ENCODE measurements at places on chromosomes 1 and 21.

GRCh38 chr1:201982623-201983379, at the start of gene RNPEP:
Gene RNPEP, plus strand, starts transcription at chr1:201982648. Its CDS starts 19 bp downstream, at chr1:201982667.
- DNase-seq: peak; percentile 86

- no peak for DNase-seq
Observed at GRCh38 chr1:232873931-232874330, 68.7 kb downstream of the MAP10 start.

DNA sequence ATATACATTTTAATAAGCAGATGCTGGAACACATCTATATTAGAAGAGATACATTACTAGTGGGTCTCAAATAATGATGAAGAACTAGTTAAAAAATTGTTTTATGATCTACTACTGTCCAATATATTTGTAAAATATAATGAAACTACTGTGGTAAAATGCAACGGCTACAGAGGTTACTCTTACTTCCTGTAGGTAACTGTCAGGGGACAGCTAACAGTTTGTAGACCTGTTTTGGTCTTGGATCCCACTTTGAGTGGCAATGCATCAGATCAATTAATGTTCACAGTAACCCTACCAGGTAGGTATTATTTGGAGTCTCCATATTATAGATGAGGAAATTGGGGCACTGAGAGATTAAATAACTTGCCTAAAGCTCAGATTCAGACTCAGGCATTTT, 26.7 kb upstream of the MYSM1 start:
- DNase-seq: no peak

- DNase-seq: no peak
Observed at GRCh38 chr1:186059752-186060151, 315.3 kb downstream of the TPR start.

DNA sequence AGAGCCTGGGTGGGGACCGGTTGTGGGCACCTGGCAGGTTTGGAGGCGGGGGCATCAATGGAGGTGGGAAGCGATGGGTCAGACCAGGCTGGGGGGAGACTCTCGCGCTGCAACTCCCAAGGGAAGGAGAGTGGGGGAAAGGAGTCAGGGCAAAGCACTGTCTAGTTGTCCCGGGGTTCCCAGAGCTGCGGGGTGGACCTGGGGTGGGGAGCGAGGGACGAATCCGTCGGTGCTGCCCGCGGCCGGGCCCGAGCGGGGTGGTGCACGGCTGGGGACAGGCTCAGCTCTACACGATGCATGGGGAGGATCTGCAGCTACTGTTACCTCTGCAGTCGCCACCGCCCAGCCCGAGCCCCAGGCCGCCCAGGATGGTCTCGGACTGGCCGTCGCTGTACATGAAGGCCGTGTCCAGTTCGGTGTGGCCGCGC, 427 bp downstream of the AKR7A2 start:
- DNase-seq: no peak

- no peak for DNase-seq
Observed at GRCh38 chr1:103108376-103109150, at the start of gene COL11A1. Gene COL11A1, minus strand, starts transcription at chr1:103108522. Its CDS starts 344 bp downstream, at chr1:103108178.

- DNase-seq: no peak
Observed at GRCh38 chr1:206021626-206022365, 1.9 kb downstream of the CTSE start.

DNA sequence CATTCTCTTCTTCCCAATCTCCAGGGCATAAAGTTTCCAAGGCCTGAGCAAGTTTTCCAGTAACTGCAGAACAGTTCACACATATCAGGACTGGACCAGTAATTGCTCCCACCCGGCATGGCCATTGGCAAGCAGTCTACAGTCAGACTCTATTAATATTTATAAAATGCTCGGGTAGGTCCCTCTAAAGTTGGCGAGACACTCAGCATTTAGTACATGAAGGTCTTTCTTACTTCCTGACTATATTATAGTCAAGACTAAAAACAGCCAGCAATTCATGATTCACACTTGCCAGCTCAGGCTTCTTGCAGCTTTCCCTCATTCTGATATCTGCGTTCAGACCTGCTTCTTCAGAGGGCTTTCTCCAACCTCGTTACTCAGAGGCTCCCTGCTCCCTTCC, 25.4 kb downstream of the GADD45A start:
- peak; percentile 51 for DNase-seq

- DNase-seq: no peak
Observed at GRCh38 chr1:244955661-244956060, 91.3 kb upstream of the HNRNPU start.

GRCh38 chr1:94265011-94265422, 27.6 kb upstream of the ARHGAP29 start:
- no peak for DNase-seq

GRCh38 chr1:112905395-112906149, 50.4 kb downstream of the SLC16A1 start:
- DNase-seq: peak; percentile 29

DNA sequence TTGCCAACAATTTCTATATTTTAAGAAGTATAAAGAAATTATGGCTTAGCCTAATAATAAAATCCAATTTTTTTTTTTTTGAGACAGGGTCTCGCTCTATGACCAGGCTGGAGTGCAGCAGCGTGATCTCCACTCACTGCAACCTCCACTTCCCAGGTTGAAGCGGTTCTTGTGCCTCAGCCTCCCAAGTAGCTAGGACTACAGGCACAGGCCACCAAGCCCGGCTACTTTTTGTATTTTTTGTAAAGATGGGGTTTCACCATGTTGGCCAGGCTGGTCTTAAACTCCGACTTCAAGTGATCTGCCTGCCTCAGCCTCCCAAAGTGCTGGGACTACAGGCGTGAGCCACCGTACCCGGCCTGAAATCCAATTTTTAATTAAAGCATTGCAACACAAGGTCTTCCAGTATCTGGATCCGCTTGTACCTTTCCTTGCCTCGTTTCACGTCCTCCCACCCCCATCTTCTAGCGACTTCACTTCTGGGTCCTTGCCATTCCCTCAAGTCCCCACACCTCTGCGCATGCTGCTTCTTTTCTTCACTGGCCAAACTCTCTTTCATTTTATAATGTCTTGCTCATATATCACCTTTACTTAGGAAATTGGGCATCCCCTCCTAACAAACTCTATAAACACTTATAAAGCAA, 2.3 kb downstream of the FUBP1 start:
- no peak for DNase-seq

GRCh38 chr21:38930853-38931252, 125.1 kb downstream of the ETS2 start:
- no peak for DNase-seq

DNA sequence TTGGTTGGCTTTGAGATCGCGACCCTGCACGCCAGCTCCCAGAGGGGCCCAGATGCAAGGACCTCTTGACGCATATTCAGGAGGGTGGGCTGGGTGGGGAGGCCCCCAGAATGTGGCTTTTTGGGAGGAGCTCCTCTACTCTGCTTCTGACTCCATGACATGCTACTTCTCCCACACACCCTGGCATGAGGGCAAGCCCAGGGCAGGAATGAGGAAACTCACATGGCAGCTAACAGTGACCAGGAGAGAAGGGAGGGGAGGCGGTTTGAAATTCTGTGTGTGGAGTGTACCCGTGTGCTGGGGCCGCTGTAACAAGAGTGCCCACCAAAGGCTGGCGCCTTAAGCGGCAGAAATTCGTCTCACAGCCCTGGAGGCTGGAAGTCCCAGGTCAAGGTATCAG, 61.3 kb upstream of the GPR153 start:
- no peak for DNase-seq

DNA sequence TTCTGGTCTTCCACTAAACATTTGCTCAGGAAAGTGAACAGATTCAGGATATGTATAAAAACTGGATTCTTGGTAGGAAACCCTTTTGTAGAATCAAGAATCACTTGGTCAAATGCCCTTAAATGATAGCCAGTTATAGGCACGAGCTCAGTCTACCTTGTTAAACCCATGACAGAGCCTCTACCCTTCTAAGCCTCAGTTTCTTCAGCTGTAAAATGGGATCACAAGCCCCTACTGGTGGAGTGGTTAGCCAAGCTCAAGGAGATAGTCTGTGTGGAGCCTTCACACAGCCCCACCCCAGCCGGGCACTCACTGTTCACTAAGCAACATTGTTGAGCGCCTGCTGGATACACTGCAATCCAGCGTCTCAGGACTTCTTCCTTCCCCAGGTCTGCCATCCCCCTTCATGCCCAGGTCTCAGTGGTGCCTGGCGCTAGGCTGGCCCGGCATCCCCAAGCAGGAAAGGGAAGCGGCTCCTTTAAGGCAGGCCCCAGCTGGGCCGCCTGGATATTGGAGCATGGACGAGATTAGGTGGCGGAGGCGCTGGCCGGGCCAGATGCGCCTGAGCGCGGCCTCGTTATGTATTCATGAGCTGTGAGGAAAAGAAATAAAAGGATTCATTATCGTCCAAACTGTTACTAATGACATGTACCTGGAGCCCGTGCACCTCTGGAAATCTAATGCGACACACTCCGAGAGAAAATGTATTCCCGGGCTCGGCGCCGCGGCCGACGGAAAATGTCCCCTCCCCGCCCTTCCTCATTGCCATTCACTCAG, 75.6 kb downstream of the TAS1R2 start:
- DNase-seq: no peak

DNA sequence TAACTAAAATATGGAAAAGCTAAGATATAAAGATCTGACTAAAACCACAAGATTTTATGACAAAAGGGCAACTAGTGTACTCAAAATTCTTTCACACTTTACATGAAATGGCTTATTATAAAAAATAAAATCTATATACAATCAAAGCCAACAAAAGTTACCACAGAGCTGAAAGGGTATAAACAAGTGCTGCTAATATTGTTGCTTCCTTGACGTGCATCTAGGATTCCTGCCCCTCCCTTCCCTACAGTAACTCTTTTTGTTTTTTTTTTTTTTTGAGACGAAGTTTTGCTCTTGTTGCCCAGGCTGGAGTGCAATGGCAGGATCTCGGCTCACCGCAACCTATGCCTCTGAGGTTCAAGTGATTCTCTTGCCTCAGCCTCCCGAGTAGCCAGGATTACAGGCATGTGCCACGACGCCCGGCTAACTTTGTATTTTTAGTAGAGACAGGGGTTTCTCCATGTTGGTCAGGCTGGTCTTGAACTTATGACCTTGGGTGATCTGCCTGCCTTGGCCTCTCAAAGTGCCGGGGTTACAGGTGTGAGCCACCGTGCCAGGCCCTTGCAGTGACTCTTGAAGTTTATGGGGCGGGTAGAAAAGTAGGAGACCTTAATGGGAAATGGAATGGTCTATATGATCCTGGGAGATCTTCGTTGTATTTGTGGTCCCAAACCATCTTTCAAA, 4.5 kb downstream of the SRSF4 start:
- DNase-seq: no peak

GRCh38 chr1:5776035-5776550, 216.1 kb downstream of the NPHP4 start:
- no peak for DNase-seq

DNA sequence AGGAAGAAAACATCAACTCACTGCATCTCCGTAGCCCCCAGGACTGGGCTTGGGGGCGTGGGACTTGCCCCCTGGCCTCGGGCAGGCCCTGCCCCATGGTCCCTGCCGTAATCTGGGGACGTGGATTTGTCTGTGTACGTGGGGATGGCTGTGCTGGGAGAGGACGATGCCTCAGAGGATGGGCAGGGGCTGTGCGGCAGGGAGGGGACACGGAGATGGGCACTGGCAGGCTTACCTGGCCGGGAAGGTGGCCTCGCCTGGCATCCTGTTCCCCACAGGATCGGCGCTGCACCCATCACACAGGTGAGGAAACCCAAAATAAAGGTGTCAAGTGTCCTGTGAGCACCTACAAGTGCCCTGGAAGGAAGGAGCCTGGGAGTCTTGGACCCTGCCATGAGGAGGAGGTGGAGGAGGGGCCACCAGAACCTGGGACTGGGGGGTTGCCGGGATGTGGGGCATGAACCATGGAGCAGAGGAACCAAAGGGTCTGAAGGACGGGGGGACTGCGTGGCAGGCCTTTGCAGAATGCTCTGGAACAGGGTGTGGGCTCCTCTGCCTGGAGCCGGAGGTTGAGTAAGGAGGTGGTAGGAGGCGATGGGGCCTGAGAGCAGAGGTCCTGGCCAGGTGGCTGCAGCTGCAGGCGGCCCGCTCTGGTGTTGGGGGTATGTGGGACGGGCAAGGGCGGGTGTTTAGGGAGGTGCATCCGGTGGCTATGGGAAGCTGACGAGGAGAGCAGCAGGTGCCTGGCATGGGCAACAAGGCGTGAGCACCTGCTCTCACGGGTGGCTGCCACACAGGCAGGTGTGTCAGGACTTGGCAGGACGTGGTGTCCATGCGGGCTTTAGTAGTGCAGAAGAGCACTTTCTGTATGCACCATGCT, 27.8 kb upstream of the LRRC3 start:
- DNase-seq: no peak

- DNase-seq: no peak
Observed at GRCh38 chr1:19073311-19074186, 117.1 kb upstream of the IFFO2 start.

DNA sequence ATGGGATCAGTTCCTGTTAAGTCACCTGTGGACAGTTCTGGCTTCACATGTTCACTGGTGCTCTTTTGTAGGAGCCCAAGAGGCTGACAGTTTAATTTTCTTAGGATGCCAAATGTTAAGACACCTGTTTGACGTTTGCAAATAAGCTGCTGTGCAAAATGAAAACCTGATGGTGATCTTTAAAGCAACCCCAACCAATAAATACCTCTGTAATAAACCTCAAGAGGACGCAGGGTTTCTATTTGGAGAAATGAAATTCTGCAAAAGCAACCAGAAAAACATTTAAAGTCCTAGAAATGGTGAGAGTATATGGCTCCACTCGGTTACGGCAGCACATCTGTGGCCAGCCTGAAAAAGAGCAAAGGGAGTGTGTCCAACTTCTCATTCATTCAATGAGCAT, 5.7 kb upstream of the RHEX start:
- no peak for DNase-seq

DNA sequence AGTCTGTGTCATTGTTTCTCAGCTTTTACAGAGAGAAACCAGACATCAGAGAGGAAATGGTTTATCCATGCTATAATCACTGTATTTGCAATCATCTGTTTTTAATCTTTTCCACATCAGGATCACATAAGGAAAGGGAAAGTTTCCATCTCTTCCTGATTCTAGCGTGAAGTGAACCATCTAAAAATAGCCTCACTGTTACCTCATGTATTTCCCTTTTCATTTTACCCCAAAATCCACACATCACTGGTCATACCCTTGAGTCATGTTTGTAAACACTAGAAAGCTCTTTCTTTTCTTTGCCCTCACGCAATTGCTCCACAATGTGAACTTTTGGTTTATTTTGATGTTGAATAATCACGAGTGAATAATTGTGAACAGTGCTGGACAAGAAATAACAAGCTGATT, 146.0 kb downstream of the PLA2G4A start:
- peak; percentile 79 for DNase-seq

DNA sequence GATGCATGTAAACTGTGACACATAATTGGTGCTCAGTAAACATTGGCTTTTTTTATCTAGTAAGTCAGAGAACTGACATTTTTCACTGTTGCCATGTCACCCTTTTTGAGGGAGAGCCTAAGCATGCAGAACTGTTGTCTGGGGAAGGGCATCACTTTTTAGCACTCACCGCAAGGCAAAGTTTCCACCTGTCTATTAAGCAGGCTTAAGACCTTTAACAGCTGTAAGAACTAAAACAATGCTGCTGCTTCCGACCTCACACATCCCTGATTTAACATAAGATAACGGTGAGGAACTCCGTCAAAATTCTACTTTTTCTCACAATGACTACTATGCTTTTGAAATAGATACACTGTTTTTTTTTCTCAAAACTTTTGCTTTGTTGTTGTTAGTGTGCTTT, 554.8 kb downstream of the NUF2 start:
- no peak for DNase-seq

All from Daoy (cell line).